ENCODE measurements at places on chromosomes 1 and 21.
A peak's percentile ranks its signal among the peaks of the same experiment; 100 is the strongest.

DNA sequence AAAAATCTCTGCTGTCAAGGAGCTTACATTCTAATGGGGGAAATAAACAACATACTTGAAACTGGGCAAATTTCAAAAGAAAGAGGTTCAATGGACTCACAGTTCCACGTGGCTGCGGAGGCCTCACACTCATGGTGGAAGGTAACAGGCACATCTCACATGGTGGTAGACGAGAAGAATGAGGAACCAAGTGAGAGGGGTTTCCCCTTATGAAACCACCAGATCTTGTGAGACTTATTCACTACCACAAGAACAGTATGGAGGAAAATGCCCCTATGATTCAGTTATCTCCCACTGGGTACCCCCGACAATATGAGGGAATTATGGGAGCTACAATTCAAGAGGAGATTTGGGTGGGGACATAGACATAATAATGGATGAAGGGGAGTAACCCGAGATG, 226.4 kb downstream of the ZP4 start:
- no peak for DNase-seq

DNA sequence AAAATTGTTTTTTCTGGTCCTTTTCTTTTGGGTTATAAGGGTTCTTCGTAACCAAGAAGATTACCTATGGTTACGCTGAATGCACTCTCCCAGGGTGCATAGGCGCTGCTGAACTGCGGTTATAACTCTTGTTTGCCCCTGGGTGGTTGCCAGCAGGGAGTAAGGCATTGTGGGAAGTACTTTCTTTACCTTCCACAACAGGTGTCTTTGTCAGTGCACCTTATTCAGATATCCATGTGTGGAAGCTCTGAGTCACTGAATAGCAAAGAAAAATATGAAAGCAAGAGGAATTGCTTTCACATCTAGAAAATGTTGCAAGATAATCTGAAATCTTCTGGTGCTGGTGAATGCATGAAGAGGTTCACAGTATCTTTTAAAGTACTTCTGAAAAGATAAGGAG, 124.4 kb upstream of the CACYBP start:
- no peak for DNase-seq

- no peak for DNase-seq
Measured at GRCh38 chr1:117646956-117647355, 41.1 kb downstream of the TENT5C start.

DNA sequence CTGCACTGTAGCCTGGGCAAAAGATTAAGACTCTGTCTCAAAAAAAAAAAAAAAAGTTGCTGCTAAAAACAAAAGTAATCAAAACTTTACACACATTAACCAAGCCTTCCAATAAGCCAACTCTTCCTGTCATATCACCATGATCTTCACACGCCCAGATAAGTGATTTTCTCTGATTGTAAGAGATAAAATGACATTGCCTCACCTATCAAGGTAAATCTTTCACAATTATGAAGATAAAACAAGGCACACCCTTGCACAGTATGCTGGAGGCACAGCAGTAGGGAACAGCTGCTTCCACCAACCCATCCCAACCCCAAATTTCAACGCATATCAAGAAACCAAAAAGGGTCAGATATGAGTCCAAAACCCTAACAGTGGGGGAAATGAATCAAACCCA, 8.8 kb upstream of the TIAM1 start:
- no peak for DNase-seq

- no peak for DNase-seq
Measured at GRCh38 chr1:39407896-39408640, 83.4 kb upstream of the BMP8A start.

GRCh38 chr21:32083197-32083596, 195.7 kb downstream of the MIS18A start:
- no peak for DNase-seq

- DNase-seq, result no peak
Measured at GRCh38 chr1:203554071-203554470, 60.1 kb downstream of the OPTC start.

DNA sequence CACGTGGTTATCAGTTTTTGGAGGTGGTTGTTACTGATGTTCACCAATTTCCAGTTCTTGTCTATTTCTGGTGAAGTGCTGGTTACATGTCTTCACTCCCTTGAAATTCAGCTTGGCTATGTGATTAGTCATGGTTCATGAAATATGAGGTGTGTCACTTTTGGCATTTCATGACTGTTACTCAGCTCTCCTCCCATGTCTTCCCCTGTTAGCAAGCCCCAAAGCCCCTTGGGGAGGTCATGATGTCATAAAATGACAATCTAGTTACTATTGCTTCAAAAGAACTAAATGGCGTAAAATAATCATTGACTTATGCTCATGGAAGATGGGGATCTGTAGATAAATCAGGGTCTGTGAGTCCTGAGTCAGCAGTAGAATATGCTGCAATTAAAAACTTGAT, 425.1 kb downstream of the SETD4 start:
- peak; percentile 48 for DNase-seq

DNA sequence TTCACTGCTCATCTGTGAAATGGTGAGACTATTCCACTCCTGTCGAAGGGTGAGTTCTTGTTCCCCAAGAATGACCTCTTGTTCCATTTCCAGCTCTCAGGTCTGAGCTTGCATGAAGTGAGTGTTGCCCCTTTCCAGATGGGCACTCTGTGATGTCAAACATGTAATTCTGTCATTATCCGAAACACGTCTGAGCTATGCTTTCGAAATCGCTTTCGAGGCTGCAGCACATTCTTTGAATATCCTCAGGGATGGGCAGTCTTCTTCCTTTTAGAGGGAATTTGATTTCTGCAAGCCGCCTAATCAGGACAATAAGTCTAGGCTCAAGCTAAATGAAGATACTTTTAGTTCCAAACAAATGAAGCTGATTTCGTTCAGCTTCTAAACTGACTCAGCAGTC, 15.1 kb downstream of the NFASC start:
- no peak for DNase-seq

GRCh38 chr1:43879414-43879813, 54.2 kb upstream of the ARTN start:
- DNase-seq, result peak; percentile 5

DNA sequence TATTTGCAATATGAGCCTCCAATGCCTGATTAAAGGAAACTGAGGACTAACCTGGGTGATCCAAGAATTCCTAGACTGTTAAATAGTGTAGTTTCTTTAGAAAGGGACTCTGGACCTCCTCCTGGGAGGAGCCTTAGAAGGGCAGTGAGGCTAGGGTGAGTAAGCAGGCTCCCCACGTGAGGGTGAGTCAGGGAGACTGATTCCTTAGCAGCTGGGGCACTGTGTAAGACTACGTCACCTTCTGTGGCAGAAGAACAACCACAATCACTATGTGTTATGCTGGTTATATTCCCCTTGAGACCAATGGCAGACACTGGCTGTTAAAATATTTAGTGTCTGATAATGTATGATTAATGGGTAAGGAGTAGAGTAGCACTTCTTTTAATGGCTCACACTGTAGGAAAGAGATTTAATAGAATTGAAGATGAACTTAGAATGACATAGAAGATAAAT, 53.3 kb upstream of the SYT14 start:
- DNase-seq, result peak; percentile 90

DNA sequence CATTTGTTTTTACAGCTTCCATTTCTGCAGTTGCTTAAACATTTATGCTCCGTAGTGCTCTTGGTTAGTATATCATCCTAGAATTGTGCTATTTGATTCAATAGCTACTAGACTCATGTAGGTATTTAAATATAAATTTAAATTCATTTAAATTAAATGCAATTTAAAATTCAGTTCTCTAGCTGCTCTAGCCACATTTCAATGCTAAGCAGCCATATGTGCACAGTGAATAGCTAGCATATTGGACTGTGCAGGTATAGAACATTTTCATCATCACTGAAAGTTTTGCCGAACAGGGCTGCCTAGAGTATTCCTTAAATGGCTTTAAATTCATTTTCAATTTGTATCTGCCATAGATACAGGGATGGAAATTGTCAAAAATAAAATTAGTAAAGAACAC, 32.5 kb downstream of the CELF3 start:
- no peak for DNase-seq

- no peak for DNase-seq
Measured at GRCh38 chr1:101242324-101243050, 5.7 kb downstream of the S1PR1 start.

- no peak for DNase-seq
Measured at GRCh38 chr1:221813887-221814286, 72.0 kb upstream of the DUSP10 start.

DNA sequence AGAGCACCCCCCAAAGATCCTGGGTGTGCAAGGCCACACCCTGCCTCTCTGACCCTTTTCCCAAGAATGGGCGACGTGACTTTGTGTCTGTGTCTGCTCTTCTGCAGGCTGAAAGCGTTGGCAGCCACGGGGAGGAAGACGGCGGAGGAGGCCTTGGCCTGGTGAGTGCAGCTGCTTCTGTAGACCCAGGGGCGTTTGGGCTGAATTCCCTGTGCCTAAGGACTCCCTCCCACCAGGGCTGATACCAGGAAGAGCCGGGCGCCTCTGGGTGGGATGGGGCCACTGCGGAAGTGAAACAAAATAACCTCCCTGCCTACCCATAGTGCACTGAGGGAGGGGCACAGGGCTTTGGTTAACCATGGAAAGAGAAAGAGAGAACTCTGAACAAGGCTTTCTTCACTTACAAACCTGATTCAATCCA, 2.5 kb downstream of the UBASH3A start:
- no peak for DNase-seq

- peak; percentile 78 for DNase-seq
Measured at GRCh38 chr1:31788825-31789256, 24.7 kb upstream of the ADGRB2 start.

GRCh38 chr21:45390831-45391742, 13.9 kb upstream of the COL18A1 start:
- no peak for DNase-seq

DNA sequence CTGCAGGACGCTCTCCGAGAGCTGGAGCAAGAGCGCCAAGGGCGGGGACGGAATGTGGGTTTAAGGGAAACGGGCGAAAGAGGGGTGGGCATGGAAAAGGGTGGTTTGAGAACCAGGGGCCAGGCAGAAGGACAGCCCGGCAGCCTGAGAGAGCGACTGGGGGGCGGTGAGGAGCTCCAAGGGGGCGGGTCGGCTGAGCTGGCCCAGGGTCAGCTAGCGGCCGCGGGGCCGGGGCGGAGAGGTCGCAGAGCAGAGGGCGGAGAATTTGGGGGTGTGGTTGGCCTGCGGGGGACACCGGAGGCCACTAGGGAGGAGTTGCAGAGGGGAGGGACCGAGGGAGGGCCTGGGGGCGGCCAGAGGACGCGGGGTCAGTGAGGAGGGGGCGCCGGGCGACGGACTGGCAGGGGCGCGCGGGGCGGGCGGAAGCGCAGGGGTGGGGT, 54.7 kb downstream of the NDUFS5 start:
- DNase-seq, result no peak

GRCh38 chr1:101283443-101283842, 46.6 kb downstream of the S1PR1 start:
- no peak for DNase-seq

DNA sequence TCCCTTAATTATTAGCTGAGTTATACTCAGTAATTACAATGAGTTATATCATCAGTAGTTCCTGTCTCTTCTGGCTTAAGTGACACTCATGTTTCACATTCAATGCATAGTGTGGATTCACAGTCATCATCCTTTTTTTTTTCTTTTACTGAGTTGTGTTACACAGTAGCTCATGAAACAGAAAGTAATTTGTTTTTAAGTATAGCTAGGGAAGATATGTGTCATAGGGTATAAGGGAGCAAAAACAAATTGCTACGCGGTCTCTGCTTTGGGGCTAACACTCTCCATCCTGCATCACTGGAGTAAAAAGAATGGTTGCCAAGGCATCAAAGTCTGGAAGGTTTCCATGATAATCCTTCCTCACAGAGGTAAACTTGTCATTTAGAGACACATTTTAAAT, 971.7 kb upstream of the NCAM2 start:
- no peak for DNase-seq

GRCh38 chr21:29335720-29336119, 37.0 kb downstream of the BACH1 start:
- DNase-seq, result no peak

DNA sequence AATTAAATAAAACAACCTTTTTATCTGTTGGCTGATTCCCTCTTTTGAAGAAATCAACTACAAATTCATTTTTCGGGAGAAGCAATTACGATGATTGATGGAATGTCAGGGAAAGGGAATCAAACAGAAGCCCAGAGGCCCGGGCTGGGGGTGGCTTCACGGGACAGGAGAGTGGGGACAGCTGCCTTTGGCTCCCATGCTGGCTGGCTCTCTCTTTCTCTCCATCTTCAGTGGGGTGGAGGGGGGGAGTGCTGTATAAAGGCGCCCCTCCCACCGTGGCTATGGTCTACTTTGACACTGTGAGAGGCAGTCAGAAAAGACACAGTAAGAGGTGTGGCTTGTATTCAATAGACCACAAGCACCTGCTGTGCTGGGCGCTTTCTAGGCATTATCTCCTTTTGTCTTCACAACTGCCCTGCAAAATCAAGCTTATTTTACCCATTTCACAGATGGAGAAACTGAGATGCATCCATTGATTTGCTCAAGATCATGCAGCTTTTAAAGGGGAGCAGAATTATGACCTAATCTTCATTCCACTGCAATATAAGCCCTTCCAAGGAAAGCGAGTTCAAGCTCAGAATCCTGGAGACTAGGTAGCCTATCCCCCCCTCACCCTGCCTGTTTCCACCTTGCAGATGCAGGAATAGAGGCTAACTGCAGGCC, 92.9 kb downstream of the GRIK3 start:
- no peak for DNase-seq

DNA sequence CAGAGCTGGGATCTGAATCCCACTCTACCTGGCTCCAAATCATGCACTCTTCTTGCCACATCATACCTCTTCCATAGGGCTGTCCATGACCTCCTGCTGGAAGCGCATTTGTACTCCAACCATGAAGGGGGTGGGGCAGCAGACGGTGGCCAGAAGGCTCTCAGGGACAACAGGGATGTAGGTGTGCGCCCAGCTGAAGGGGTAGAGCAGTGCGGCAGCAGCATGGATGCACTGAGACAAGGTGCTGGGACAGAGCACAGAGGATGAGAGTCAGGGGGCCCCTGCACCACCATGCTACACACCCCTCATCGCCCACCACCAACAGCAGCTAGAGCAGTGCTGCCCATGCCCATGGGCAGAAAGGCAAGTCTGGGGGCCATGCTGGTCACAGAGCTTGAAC, 8.4 kb downstream of the DENND2D start:
- no peak for DNase-seq

GRCh38 chr1:84991097-84991920, 5.6 kb downstream of the MCOLN2 start:
- no peak for DNase-seq

- no peak for DNase-seq
Measured at GRCh38 chr1:173328961-173329360, 121.8 kb upstream of the TNFSF4 start.

GRCh38 chr21:34552360-34553098, 40.5 kb upstream of the KCNE1 start:
- no peak for DNase-seq

DNA sequence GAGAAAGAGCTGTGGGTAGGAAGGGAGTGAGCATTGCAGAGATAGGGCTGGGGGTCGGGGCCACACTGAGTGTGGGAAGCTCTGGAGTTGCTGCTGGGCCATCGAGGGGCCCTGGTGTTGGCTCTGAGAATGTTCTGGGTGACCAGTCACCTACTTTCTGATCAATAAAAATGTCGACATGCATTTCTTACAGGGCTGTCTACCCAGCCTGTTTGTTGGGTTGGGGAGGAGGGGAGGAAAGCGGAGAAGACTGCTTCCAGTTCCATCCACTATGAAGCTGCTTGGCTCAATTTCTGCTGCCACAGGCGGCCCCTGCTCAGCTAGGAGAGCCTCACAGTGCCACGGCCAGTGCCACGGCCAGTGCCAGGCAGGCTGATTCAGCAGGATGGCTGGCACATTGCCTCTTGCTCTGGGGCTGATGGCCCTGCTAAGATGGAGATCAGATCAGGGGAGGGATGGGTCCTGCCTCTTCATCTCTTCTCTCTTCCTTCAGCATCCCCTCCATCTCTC, 3.0 kb upstream of the PADI3 start:
- DNase-seq, result no peak

All from amniotic stem cell (primary cell).